ENCODE measurements at places on chromosomes 5 and 9.

DNA sequence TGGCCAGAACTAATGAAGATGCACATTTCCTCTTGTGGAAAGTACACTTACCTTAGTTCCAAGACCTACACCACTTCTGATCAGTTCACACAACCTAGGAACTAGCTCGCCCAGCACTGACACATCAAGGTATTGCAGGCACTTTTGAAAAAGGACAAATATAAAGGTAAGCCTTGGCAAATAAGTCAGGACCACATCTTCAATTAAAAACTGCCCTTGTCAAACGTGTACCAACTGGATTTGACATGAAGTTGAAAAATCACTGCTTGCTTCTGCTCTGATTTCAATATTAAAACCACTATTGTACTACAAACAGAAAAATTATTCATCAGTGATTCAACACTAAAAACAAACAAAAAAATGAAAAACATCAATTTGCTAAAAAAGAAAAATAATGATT, 45.0 kb upstream of the OR2K2 start:
- DNase-seq: no peak

GRCh38 chr5:76273206-76273885, 129.7 kb upstream of the IQGAP2 start:
- DNase-seq: no peak

DNA sequence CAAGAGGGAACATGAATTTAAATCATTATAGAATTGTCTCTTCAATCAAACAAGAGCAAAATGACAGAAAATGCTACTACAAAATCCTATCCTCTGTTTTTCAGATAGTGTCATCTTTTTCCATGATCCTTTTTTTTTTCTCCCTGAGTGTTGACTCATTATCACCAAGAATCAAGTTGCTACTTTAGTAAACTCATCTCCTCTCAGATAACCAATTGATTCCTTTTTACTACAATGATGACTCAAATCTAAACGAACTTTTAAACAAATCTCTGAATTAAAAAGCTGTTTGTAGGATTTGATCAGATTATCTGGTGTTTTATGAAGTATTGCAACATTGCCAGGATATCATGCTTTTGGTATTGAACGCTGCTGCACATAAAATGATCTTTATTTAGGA, 23.9 kb upstream of the IL7R start:
- DNase-seq: no peak

DNA sequence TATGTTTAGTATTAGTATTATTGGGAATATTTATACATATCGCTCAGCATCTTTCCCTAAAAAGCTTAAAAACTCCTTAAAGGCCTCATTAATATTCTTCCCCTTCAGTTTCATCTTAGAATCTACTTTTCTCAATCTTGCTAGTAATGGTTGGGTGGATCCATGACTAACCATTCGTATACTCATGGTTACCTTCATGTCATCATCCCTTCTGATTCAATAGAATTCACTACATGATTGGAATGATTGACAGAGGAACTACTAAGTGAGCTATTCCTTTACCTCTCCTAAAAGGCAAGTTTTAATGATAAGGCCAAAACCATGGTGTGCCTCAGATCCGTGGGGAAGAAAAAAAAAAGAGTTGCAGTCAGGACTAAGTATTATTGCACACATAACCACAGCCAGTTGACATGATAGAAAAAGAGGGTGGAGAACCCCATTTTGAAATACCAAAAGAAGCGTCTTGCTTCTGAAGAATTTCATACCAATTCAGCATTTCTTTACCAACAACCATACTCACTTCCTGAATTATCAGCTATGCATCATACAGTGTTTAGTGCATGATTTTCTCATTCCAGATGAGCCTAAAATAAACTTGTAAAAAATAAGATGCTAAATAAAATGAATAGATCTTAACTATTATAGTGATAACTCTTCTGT, 624.6 kb downstream of the PDE4D start:
- no peak for DNase-seq

DNA sequence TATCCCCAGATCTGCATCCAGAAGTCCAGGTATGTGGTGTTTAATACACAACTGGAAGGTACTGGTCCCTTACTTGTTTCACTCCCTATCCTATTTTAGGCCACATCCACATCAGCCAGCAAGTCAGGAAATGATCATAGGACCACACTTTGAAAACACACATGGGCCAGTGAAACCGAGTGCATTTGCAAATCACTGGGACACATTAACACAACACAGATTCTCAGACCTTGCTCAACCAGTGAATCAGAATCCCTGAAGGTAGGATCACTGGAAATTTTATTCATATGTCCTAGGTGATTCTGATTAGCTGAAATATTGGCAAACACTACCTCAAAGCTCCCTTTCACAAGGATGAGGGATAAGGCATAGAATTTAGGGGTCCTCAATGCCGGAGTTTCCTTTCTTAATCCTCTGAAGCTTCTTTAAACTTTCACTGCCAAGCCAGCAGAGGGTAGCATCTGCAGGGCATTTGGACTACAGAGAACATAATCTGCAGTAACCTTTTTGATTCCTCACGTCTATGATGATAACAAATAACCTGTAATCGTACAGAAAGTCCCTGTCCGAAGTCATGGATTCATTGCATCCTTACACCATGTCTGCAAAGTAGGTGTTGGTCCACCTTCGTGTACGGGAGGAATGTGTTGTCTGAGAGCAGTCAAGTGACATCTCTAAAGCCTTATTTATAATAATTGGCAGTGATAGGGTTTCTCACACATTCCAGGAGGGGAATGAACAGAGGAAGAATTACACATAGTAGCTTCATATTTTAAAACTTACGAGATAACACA, 11.0 kb upstream of the ABLIM3 start:
- no peak for DNase-seq

Data from fibroblast of skin of right quadriceps (primary cell).